Left renal cortex interstitium (tissue), 4 donors: ENCODE measurements at places on chromosomes 4 and X. TPM values are rescaled to one million over a fixed set of nuclear protein-coding genes. Genes with fewer than 3 reads are reported as not detected.
A peak's percentile ranks its signal among the peaks of the same experiment; 100 is the strongest.

Gene ADRA2C
- polyA plus RNA-seq, result 5.2 TPM

Gene MAP3K15
- 4.4 TPM for polyA plus RNA-seq

Gene SOD3
- 10.8 TPM for polyA plus RNA-seq

Gene LDB2
- 96.4 TPM for polyA plus RNA-seq

Gene PAGE2B
- polyA plus RNA-seq, result not detected

Gene PPM1K
- polyA plus RNA-seq, result 12.3 TPM

Gene RADX
- polyA plus RNA-seq, result 5.4 TPM

Gene PPP1R2C
- polyA plus RNA-seq, result not detected

Gene DCUN1D4
- 60.0 TPM for polyA plus RNA-seq

Gene TTC29
- 1.3 TPM for polyA plus RNA-seq

Gene EDNRA
- polyA plus RNA-seq, result 76.2 TPM

Gene NAT8L
- 7.3 TPM for polyA plus RNA-seq

DNA sequence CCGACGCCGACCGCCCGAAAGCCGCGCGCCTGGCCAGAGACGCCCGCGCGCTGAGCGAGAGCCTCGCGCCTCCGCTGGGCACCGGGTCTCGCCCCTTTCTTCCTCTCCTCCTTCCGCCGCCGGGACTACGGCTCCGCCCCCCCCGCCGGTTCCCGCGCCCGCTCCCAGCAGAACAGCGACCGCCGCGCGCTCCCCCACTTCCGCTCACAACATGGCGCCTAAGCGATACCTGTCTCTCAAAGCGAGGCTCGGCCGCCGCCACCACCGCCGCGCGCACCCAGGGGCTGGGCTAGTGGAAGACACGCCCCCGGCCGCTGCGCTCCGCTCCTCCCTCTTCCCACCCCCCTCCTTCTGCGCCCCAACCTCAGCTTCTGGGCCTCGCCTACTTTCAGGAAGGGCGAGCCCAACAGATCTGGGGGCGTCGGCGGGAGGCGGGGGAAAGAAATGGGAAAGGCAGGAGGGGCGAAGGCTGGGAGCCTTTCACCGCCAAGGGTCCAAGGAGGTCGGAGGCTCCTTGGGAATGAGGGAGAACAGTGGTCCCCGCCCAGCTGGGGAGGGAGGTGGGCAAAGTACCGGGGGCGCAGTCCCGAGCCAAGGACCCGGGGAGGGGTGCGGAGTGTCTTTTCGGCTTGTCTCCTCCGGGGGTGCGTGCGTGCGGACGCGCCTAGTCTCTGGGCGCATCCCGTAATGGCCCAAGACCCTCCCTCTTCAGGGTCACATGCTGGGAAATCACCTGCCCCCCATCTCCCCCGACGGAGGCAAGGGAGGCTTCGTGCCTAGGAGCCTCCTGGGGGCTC, at the start of gene RPS6KA3:
Gene RPS6KA3 (minus strand): TSS at position 100 of the 797 bp plus-strand sequence. CDS start 277 bp downstream, outside the sequence.
- peak; percentile 46 for DNase-seq

- no peak for DNase-seq
Measured at GRCh38 chr4:83536362-83537272, 709 bp downstream of the GPAT3 start.

- DNase-seq, result no peak
Measured at GRCh38 chrX:118254611-118255010, 91.3 kb upstream of the WDR44 start.

DNA sequence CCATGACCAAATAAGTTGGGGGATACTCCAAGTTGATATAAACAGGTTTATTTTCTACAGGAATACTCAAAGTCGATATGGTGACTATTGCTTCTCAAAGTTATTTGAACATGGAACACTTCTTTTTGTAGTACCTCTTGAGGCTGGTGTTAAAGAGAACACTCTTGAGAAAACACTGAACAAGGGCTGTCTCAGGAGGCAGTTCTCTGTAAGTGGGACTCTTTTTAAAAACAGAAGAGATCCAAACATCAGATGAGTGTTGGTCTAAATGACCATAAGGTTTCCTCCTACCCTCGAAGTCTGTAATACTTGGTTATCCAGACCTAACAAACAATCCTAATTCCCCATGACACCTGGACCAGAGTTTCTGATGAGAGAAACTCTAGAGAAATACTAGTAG, 223.2 kb upstream of the TEX13C start:
- DNase-seq, result no peak

DNA sequence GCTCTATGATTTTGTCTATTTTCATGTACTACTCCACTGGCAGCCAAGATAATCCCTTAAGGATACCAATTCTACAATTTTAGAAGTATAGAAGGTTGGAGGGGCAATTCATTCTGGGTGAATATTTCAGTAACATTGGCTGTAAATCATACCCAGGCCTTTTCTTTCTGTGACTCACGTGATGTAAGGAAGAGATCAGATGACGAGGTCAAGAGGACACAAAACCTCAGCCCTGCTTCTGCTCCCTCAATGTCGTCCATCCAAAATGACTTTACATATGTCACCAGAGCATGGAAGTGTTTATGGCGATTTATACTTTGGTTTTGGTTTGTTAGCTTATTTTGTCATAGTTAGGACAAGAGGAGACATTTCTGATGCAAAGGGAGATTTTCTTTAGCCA, 70.7 kb upstream of the SLC4A4 start:
- DNase-seq, result no peak

- no peak for DNase-seq
Measured at GRCh38 chrX:130937101-130937500, 34.1 kb upstream of the ENOX2 start.

DNA sequence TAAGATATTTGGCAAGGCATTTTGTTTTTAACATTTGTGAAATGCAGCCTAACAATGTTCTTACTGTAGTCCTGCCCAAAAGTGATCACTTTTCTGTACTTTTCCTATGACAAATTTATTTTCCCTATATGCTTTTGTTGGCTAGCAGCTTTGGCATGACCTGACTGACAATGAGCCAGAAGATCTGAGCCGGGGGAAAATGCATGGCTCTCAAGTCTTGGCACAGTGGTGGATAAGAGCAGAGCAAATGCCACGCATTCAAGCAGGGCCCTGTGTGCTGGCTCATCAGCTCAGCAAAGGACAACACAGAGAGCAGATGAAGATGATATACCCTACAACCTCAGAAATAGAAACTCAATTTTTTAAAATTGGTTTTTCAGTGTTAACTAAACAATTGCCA, 187.3 kb downstream of the ANAPC10 start:
- DNase-seq, result no peak

DNA sequence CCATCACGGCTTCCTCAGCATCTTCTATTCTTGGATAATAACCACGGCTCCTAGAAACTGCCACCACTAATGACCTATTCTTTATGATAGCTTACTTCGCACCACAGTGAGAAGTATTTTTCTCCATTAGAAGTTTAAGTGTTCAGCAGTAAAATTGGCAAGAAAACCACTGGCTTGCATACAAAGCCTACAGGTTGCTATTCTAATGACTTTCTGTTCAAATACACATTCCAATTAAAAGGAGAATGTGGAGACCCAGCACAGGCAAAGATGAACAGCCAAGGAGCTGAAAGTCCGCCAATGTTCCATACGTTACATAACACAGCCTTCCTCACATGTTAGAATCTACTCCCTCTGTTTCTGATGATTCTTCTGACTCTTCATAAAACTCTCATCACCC, 875.0 kb upstream of the PRKX start:
- no peak for DNase-seq

DNA sequence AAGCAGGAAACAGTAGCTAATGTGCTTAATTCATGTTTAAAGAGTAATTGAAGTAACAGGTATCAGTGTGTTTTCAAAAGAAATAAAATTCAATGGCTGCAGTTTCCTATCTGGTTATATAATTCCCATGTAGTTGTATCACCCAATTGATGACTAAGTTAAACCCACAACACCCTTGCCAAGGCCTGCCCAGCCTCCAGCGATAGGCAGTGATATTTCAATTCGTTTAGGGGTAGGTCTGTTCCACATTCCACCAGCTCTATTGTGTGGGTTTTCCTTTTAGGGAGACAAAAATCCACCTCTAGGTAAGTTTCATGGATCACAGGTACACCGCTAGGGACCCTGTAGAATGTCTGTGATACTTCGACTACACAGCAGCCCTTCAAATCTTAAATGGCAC, 24.7 kb upstream of the MXRA5 start:
- DNase-seq, result no peak

DNA sequence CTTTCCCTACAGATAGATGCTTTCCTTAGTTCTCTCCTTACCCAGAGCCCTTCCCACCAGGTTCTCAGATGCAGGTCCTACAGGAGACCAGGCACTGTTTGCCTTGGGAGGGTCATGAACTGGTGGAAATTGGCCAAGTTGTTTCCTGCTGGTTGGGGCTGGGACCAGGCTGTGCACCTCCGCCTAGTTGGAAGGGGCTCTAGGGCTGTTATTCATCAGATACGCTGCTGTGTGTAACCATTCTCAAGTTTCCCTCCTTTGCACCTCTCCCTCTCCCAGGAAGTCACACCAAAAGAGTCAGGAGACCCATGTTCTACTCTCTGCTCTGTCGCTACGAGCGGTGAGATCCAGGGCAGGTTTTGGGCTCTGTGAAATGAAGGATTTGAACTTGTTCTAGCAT, 11.9 kb upstream of the VSIG1 start:
- DNase-seq, result no peak

- no peak for DNase-seq
Measured at GRCh38 chr4:183797445-183798300, 107.4 kb upstream of the STOX2 start.

- no peak for DNase-seq
Measured at GRCh38 chr4:54728368-54728767, 70.6 kb downstream of the KIT start.

- no peak for DNase-seq
Measured at GRCh38 chr4:23590431-23590830, 299.4 kb downstream of the PPARGC1A start.

DNA sequence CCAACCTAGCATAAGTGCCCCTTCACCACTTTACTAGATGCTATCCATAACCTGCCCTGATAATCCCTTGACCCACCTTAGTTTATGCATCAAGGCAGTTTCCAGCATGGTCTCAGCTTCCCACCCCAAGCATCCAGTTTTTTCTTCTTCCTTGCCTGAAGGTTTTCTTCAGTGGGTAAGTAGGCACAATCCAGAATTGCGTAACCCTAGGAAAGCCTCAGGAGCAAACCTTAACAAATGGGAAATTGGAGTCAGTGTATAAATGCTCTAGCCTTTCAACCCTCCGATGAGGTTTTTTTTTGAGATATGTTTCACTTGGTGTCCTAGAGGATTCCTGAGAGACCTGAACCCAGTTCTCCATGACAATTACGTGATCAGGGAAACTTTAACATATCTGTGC, 614.0 kb upstream of the BOD1L1 start:
- no peak for DNase-seq

GRCh38 chrX:112834031-112834845, 6.4 kb downstream of the AMOT start:
- DNase-seq, result no peak

DNA sequence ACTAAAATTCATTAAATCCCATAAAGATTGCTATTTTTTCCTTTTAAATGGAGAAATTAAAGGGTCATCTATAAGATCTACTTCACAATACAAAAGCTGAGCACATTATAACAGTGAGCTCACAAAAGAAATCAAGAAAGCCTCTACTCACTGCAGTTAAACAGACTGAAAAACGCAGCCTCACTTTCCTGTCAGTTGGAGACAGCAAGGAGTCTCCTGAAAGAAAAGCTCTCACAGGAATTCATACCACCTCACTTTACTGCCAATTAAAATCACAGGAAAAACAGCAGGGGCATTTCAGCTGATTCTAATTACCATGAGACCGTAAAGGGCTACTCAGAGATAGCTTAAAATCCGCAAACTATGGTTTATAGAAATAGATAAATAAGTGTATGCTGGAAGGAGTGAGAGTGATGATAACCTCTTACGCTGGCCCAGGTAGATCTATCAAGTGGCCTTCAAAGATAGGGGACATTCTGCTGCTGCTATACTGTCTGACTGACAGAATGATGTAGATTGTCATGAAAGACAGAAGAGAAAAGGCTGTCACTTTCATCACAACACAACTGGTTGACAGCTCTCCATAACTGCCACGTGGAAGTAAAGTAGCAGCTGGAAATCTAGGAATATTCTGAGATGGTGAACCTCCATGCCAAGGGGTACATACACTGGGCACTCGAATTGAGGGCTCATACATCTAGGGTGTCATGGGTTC, 1333.7 kb upstream of the DIAPH2 start:
- DNase-seq, result no peak

DNA sequence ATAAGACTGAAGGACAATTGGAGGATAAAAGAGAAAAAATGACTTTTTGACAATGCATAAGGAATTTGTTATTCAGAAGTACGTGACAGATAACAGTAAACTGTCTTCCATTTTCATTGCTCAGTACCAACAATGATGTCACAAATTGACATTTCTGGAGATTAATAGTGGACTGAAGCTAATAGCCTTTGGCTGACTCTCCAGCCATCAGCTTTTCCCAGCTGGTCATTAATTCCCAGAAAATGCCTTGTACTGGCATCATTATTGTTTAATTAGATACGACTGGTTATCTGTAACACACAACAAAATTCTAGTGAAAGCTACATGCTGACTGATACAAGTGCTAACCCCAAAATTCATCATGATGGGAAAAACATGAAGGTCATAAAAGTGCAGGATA, 147.9 kb upstream of the FGF13 start:
- no peak for DNase-seq

DNA sequence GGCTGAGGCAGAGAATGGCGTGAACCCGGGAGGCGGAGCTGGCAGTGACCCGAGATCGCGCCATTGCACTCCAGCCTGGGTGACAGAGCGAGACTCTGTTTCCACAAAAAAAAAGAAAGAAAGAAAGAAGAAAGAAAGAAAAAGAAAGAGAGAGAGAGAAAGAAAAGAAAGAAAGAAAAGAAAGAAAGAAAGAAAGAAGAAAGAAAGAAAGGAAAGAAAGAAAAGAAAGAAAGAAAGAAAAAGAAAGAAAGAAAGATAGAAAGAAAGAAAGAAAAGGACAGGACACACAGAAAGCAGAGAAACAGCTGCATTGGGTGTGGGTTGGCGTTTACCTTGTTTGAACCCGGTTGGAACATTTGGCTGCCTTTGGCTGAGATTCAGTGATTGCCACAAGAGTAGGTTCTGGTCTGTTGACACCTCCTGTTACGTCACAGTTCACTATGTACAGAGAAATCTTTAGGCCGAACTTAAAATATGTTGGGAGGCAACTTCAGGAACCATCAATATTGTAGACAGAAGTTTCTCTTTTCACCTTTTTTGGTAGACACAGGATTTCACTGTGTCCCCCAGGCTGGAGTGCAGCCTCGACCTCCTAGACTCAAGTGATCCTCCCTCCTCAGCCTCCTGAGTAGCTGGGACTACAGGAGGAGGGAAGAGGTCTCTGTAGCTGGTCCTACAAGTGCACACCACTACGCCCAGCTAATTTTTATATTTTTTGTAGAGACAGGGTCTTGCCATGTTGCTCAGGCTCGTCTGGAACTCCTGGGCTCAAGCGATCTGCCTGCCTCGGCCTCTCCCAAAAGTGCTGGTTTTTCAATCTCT, 16.3 kb upstream of the PLCXD1 start:
- DNase-seq, result no peak

- DNase-seq, result no peak
Measured at GRCh38 chrX:109347632-109348031, 134.3 kb downstream of the GUCY2F start.

DNA sequence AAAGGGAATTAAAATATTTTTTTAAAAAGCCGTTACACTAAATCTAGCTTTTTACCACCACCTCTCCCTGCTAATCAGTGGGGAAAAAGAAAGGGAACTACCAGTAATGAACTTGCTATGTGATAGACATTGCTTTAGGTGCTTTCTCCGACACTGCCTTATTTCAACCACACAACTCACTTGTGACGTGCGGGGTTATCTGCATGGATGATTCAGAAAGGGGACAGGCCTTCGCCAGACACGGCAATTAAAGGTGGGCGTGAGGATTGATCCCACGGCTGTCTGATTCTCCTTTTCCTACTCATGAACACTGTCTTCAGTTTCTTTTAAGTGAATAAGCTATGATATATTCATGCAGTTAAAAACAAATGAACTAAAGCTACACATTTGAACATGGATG, 882 bp upstream of the CXCR3 start:
- DNase-seq, result no peak
